ENCODE measurements at places on chromosomes 3 and 15.

DNA sequence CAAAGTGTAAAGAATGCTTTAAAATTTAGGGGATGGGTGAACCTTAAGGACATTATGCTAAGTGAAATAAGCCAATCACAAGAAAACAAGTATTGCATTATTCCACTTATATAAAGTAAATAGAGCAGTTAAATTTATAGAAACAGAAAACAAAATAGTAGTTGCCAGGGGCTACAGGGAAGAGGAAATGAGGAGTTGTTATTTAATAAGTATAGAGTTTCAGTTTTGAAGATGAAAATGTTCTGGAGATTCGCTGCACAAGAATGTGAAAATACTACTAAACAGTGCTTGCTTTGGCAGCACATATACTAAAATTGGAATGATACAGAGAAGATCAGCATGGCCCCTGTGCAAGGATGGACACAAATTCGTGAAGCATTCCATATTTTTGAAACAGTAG is 32.0 kb downstream of the DNAH12 start:
- no peak for DNase-seq

DNA sequence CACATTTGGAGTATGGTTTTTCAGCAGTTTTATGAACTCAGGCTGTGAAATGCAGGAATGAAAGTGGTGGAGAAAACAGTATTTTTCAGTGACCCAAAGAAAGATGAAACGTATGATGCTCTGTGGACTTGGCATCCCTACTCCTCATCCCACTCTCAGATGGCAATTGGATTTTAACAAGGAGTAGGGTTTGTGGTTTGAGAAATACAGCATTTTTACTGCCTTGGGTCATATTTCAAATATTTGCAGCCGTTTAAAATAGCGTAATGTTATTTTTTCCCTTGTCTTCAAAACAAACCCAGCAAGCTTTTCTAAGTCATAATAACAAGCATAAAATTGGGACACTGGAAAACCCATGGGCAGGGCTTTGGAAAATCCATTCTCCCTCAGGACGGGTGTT is 117.2 kb upstream of the LRIG1 start:
- DNase-seq, result no peak

GRCh38 chr3:172097585-172097984 is 58.2 kb downstream of the FNDC3B start:
- no peak for DNase-seq

GRCh38 chr3:104168386-104168785 is 1198.3 kb upstream of the ALCAM start:
- no peak for DNase-seq

DNA sequence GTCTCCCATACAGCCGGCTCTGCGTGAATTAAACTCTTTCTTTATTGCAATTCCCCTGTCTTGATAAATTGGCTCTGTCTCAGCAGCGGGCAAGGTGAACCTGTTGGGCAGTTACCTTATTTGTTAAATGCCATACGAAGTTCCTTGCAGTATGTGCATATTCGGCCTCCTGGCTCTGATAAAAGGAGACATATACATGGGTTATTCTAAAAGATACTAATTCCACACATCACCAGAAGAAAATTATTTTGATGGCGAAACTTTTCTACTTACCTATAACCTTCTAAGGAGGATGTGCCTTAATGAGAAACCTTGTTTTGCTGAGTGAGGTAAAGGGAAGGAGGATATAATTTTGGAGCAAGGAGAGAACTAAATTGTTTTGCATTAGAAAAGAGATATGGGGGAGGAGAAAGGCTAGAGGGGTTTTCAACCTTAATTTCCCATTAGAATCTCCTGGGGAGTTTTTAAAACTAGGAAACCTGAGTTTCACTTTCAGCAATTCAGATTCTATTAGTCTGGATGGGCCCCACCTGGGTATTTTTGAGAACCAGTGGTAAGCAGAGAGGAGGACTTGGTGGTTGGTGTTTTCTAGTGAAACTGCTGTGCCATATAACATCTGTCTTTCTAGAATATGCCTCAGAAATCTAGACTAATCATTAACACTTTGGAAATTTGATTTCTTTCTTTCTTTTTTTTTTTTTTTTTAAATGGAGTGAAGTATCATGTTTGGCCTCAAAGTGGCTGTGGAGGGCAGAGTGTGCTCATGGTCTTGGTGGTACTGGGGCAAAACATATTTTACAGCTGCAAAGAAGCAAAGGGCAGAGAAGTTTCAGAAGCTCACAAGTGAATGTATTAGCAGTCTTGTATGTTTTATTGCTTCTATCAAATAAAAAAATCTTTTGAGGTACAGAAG is 23.0 kb downstream of the NANOGP8 start:
- no peak for DNase-seq

GRCh38 chr3:159280386-159281191 is 478.7 kb downstream of the MFSD1 start:
- DNase-seq, result no peak

DNA sequence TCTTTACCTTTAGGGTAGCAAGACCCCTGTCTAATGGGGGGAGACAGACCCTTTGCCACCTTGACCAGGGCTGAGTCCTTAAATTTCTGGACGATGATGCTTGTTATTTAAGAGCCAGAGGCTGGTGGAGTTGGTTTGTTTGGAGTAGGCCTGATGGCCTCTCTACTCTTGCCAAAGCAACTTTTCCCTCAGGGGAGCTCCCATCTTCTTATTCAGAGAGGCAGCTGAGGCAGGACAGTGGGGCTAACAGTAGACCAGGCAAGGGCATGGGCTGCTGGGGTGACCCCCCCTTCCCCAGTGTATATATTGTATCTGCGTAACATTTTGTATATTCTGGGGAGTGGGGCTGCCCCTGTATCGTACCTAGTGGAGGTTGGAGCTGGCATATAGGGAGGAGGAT is 10.3 kb downstream of the RPS17 start:
- DNase-seq, result no peak

DNA sequence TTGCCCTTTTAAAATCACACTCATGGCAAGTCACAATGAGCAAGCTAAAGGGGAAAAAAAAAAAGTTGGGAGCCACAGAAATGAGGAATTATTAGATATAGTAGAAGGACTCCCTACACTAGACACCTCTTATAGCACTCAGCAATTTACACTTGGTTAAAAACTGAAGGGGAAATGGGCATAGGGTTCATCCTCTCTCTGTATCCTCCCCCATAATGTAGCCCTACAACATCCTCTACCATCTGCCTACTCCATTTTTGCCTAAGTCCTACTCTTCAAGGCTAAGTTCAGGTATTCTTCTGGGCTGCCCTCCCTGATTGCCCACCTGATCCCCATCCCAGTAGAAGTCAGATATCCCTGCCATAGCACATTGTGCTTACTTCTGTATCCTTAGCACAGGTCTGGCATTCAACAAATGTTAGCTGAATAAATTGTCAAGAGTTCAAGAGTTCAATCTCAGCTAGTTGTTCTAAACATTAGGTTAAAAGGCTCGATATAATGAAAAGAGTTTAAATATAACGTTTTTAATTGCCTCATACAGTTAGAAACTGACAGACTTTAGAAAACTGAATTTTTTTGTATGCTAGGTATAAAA is 14.5 kb downstream of the SETD2 start:
- no peak for DNase-seq

DNA sequence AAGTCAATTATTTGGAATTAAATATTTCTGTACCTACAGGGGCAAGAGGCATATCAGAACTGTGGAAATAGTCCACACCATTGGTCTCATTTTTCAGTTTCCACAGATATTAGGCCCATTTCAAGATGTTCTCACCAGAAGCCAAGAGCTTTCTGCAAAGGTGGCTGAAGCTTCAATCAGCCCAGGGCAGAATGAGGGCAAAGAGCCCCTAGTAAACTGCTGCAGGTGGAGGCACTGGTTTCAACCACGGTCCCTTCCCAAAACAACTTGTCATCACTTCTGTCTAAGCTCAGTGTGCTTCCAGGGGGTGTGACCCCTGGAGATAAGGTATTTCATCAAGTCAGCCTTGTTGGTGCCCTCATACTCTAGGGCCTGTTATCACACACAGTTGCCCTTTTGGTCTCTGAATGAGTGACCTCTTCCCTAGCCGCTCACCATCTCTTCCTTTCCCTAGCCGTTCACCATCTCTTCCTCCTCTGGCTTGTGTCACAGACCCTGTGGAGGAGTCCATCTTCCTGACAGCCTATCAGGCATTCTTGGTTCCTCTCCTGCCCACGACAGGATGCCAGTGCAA is 21.2 kb downstream of the IL17RD start:
- no peak for DNase-seq

- no peak for DNase-seq
Measured at GRCh38 chr3:55500555-55501330, 13.6 kb upstream of the WNT5A start.

DNA sequence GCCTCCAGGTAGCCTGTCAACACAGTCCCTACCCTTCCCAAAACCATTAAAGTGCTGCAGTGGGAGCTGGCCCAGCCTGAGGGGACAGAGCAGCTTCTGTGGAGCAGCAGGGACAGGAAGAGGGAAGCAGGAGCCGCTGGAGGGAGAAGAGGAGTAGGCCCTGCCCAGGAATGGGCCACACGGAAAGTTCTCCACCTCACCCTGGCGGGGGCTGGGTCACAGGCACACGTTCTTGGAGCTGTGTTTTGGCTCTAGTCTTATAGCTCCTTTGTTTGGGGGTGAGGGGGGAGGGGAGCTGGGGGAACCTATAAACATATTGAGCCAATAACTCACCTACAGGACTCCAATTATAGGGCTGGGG is 508.6 kb downstream of the SHQ1 start:
- DNase-seq, result no peak

- DNase-seq, result no peak
Measured at GRCh38 chr3:189288348-189289235, 116.8 kb downstream of the TPRG1 start.

DNA sequence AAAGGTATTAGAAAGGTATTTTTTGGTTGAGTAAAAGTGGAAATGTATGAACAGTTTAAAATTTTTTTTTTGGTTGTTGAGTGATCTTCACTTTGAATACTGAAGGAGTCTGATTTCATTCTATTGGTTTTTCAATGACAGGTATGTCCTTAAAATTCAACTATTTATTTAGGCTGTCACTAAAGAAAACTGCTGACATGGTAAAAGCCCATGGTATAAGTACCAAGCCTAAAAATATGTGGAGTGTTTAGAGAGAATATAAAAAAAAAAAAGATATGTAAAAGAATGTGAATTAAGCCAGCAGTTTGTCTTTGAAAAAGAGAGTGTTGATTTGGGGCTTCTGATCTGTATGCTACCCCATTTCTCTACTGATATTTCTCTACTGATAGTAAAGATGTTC is 90.3 kb upstream of the SUCLG2 start:
- no peak for DNase-seq

DNA sequence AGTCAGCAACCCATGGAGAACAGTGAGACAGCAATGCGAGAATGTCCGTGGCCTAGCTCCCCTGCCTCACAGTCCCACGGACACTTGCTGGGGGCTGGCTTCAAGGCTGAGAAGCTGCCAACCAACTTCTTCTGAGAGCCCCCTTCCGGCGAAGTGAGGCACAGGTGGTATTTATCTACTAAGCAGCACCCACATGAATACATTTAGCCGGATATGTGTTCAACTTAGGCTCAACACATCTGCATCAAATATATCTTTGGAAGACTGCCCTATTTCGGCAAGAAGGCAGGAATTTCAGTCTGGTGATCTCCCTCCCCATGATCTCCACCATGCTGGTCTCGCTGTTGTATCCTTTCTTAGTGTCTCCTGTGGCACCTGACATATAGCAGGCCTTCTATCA is 340.9 kb upstream of the NR2E3 start:
- DNase-seq, result no peak

GRCh38 chr3:186589856-186590579 is 19.5 kb downstream of the DNAJB11 start:
- peak; percentile 36 for DNase-seq

DNA sequence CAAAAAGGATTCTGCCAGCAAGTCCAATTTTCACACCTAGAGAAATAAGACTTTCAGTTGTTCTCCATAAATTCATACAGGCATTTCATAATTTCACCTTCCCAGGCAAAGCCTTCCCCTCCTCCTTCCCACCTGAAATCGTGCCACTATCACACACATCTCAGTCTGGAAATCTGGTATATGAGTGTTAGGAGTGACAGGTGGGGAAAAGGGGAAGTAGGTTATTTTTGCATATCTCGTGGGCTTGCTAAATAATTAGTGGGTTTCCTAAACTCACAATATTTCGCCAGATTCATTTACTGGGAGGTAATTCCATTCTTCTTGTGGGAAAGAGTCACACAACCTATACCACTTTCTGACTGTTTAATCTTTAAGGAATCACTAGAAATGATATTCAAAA is 7.4 kb downstream of the ALDH1A2 start:
- no peak for DNase-seq

DNA sequence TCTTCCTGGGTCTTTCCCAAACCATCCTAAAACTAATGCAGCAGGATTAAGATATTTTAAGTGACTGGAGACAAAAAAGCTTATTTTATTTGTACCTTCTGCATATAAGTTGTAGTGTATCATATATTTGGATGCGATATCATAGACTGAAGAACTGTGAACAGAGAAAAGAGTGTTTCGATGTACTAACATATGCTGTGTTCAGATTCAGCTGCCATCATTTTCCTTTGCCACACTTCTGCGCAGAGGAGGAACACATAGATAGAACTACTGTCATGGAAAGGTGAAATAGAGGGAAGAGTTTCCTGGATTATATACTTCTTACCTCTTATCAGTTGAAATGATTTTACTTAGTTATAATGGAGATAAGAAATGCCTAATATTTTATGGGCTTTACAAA is 95.5 kb upstream of the CNTN3 start:
- DNase-seq, result no peak

DNA sequence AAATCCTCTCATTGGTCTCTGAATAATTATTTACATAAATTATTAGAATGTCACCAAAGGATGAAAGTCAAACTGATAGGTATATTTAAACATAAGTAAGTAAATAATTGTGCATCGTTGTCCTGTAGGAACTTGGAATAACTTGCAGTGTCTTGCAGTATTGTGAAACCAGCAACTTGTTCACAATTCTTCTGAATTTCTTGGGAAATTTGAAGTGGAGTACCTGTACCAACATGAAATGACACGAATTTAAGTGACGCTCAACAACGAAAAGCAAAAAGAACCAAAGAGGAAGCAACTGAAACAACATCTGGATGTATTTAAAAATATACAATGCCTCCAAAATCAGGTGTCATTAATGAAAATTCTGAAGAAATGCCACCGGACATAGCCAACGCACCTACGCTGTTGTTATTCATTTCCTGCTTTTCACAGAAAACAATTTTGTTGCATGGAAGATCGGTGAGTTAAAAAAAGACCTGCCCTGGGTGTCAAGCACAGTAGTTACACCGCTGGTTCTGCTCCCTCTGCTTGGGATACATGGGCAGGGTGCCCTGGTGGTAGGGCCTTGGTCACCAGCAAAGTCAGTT is 112.5 kb downstream of the RPLP1 start:
- DNase-seq, result no peak

GRCh38 chr3:1183320-1184048 is 90.7 kb downstream of the CNTN6 start:
- no peak for DNase-seq

GRCh38 chr3:141439589-141439988 is 47.2 kb upstream of the RASA2 start:
- no peak for DNase-seq

- no peak for DNase-seq
Measured at GRCh38 chr3:36477655-36478054, 97.4 kb downstream of the STAC start.

DNA sequence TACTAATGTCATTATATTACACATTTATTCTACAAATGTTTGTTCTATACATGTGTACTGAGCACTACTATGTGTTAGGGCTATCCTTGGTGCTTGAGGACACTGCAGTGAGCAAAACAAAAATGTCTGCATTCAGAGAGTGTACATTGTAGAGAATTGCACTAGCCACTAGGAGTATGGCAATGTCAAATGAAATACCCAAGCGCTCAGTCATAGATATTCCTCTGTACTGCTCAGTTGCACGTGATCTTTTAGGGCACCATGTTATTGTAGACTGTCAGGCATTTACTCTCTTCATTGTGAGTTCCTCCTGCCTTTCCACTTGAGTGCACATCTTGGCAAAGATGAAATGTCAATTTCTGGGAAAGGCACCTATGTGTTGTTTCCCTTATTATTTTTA is 36.8 kb downstream of the FNDC3B start:
- no peak for DNase-seq
